ENCODE measurements at places on chromosomes 4 and X. TPM values are rescaled to one million over a fixed set of nuclear protein-coding genes. Genes with fewer than 3 reads are reported as not detected.

JADE1 gene
- 5.0 TPM for total RNA-seq

STATH gene
- not detected for total RNA-seq

FTHL17 gene
- not detected for total RNA-seq

CENPVL2 gene
- not detected for total RNA-seq

KCTD8 gene
- not detected for total RNA-seq

VCX3B gene
- total RNA-seq = not detected

ZFYVE28 gene
- 0.83 TPM for total RNA-seq

EOLA2 gene
- 39.8 TPM for total RNA-seq

NAT8L gene
- 0.14 TPM for total RNA-seq

BEX3 gene
- total RNA-seq = 146 TPM

SSX2 gene
- total RNA-seq = not detected

ITIH6 gene
- total RNA-seq = not detected

TBX22 gene
- not detected for total RNA-seq

LNX1 gene
- total RNA-seq = not detected

HERC5 gene
- total RNA-seq = 0.67 TPM
